NCI-H187 treated with DMSO at 0.1 percent for 48 hours (cell line): ENCODE measurements at places on chromosomes 3 and 15.
A peak's percentile ranks its signal among the peaks of the same experiment; 100 is the strongest.

DNA sequence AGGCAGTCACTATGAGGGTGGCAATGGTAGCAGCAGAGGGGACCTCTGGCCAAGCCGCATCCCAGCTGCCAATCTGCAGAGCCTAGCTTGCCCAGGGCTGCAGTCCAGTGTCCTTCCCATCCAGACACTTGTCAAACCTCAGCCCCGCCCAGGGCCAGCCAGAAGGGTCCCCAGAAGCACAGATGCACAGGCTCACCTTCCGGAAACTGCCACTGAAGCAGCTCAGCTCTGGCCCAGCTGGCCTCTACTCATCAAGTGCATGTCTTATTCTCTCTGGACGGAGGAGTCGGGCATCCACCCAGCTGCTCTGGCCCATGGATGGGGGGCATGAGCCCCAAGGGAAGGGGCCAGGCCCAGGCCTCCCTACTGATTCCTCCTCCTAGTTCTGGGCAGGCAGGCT is 69.2 kb downstream of the DNAJB8 start:
- DNase-seq: no peak

DNA sequence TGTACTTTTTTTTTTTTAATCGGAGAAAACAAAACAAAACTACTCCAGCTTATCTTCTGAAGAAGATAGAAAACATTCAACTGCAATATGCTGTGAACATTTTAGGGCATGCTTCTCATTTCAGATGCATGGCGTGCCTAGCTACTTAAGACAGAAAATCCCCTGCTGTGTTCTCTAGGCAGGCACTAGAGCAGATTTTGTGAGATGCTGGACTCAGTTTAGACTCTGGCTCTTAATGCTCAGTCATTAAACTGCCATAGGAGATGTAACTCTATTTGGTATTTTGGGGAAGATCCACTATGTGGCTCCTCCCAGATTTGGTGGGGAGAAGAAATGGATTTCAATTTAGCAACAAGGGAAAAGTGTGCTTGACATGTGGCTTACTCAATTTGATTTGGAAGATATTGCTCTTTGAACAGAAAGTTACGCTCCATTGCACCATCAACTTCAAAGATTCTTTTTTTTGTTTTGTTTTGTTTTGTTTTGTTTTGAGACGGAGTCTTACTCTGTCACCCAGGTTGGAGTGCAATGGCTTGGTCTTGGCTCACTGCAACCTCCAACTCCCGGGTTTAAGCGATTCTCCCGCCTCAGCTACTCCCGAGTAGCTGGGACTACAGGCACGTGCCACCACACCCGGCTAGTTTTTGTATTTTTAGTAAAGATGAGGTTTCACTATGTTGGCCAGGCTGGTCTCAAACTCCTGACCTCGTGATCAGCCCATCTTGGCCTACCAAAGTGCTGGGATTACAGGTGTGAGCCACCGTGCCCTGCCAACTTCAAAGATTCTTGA is 62.0 kb upstream of the LEKR1 start:
- no peak for DNase-seq

DNA sequence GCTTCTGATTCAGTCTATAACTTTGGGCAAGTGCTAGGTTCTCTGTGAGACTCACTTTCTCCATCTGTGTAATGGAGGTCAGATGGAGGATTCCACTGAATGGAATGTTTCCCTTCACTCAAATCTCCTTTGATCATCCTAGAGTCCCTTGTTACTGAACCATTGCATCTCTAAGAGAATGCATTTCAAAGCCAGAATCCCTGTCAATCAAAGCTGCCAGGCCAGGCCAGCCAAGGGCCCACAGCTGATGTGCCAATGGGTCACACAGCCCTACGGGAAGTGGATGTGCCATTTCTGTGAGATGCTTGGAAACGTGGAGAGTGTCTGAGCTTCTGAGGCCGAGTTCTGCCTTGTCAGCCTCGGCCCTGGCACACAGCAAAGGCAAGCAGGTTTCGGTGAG is 32.4 kb downstream of the SCN5A start:
- no peak for DNase-seq

DNA sequence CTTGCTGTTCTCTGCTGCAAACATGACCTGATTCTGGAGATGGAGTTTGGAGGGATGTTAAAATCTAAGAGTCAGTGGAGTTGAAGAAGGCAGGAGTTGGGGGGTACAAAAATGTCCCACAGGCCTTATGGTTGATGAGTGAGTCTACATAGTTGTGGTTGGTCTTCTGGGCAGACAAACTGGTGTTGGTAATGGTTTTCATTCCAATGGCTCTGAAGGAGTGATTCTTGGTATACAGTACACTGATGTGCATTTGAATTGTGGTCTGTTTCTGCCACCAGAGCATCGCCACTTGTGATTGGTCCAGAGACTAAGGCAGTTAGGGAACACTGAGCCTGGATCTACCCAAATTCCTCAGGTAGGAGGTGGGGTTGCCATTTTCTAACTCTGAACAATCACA is 514.1 kb upstream of the CFAP20DC start:
- DNase-seq: no peak

GRCh38 chr3:177333533-177334520 is 136.5 kb upstream of the TBL1XR1 start:
- DNase-seq: no peak

DNA sequence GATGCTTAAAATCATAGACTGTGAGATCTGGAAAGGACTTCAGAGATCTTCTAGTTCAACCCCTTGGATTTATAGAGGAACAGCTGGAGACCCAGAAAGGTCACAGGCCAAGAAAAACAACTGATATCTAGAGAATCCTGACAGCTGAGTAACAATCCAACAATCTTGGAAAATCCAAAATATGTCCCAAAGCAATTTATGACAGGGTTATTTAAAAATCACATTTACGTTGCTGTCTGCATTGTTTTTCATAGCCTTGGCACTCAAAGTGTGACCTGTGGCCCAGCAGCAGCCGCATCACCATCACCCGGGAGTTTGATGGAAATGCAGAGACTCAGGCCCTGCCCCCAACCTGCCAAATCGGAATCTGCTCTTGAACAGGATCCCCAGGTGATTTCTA is 78.8 kb downstream of the FBN1 start:
- DNase-seq: no peak

DNA sequence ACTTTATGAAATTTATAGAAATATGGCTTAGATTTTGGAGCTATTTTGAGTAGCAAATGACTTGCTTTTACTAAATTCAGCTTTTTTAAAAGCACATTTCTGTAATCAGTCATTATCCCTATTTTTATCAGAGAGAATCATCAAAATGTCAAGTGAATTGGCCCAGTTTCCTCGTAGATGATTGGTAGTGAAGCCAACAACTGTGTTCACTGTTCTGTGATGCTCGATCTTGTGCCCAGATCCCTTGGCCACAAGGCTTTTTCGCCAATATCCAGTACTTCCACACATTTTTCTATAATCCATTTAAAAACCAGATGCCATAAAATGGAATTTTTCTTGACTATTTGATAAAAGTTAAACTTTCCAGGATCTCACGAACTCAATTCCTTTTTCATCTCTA is 336.5 kb downstream of the ZNF385D start:
- DNase-seq: no peak

DNA sequence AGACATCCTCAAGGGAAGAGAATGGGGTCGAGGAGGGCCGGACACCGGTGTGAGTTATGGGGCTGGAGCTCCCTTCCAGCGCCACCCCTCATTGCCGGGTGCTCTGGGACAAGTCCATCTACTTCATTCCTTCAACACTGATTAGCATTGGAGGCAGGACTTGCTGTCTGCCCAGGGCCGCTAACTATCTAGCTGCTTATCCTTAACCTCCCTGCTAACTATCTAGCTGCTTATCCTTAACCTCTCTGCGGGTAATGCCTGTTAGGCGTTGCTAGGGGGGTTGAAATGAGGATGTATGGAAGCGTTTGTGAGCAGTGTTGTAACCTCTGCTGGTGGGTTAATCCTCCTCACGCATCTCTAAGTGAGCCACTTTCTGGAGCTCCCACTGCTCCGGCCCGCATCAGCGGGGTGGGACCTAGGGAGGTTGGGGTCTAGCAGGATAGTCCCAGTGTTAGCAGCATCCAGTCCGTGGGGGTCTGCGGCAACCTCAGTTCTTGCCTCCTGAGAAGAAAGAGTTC is 10.9 kb upstream of the CHAC1 start:
- no peak for DNase-seq

- no peak for DNase-seq
Measured at GRCh38 chr3:111915905-111916304, 56.8 kb downstream of the PHLDB2 start.

- DNase-seq: no peak
Measured at GRCh38 chr15:38130740-38131498, 121.7 kb upstream of the SPRED1 start.

GRCh38 chr3:24341668-24342067 is 153.0 kb downstream of the THRB start:
- no peak for DNase-seq

DNA sequence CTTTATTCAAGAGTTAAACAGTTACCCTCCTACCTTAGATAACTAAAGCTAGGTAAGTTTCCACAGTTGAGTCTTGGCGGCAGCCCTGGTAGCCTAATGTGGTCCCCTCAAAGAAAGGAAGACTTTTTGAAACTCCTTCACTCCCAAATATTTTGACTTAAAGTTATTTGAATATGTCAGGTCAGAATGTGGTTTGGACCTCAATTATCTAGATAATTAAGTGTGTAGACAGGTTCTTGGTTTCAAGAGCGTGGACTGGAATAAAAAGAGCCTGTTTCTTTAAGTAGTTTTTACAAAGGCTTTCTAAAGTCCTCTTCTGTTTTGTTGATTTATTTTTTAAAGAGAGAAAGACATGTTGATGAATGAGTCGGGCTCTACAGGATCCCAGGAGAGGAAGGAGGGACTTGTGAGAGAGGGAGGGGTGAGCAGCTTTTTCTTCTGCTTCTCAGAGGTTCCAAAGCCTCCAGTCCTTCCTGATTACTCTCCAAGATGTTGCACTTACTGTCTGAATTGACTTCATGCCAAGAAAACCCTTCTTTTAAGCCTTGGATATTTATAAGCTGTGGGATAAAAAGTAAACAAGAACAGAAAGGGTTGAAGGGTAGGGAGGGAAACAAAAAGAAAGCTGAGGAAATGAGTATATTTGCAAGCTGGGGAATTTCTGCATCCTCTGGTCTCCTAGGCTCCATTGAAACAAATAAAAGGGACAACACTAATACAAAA is 457.4 kb downstream of the IGSF11 start:
- DNase-seq: no peak

- no peak for DNase-seq
Measured at GRCh38 chr15:60392601-60392985, 5.2 kb downstream of the ANXA2 start.

DNA sequence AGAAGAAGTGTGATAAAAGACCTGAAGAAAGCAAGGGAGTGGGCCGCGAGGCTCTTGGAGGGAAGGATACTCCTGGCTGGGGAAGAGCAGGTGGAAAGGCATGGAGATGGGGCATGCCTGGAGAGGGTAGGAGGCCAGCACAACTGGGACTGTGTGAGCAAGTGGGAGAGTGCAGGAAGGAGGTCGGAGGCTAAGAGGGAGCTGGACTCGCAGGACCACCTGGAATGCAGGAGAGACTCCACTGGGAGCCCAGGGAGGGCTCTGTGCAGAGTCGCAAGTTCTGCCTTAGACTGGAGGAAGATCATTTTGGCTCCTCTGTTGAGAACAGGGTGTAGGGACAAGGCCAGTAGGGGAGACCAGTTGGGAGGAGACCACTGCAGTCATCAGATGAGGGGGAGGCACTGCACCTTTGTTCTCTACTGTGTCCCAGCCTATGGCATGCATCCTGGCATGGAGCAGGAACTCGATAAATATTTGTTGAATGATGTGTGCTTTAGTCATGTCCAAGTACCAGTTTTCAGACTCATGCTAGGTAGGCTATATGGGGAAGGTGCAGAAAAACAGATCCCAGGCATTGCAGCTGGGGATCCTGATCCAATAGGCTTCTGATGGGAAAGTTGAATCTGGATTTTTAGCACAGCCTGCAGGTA is 13.7 kb downstream of the FAM107A start:
- DNase-seq: no peak

GRCh38 chr3:74066456-74066855 is 441.7 kb upstream of the PDZRN3 start:
- no peak for DNase-seq

GRCh38 chr3:18531662-18532061 is 106.5 kb upstream of the SATB1 start:
- no peak for DNase-seq

DNA sequence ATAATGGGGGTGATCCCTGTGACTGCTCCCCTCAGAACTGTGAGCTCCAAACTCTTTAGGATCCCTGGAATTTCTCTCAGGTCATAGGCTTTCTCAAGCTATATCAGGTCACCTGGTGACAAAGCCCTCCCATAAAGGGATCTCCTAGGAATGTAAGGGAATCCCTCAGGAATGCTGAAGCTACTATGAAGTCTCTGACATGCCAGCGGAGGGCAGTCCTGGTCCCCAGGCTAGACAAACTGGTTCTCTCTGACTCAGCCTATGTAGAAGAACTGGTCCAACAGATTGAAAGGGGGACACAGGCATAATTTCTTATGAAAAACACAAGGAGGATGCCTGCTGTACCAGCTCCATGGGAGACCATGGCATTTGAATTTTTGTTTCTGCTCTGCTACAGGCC is 6.7 kb downstream of the LPCAT4 start:
- no peak for DNase-seq

- DNase-seq: no peak
Measured at GRCh38 chr3:110341047-110341446, 730.6 kb upstream of the NECTIN3 start.

DNA sequence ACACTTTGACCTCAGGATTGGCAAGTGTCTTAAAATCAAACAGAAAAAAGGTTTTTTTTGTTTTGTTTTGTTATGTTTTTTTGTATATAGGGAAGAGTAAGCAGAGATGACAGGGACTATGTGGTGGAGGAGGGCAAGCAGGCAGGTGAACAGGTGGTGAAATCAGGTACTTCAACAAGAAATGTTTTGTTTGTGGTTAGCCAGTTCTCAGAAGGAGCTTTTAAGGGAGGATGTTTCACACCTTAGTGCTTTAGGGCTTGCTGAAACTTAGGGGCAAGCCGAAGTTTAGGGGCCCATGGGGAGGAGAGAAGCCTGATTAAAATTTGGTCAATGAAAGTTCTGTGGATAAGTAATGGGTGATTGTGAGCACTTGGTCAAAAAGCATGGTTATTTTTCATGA is 370.7 kb upstream of the SLCO3A1 start:
- peak; percentile 38 for DNase-seq

- DNase-seq: no peak
Measured at GRCh38 chr3:15241341-15241740, 35.3 kb downstream of the CAPN7 start.

GRCh38 chr15:39127151-39127790 is 453.6 kb upstream of the THBS1 start:
- DNase-seq: no peak

GRCh38 chr3:149970716-149971402 is at the start of gene PFN2:
Gene PFN2, minus strand, starts transcription at chr3:149970895. Its CDS starts 39 bp downstream, at chr3:149970856.
- no peak for DNase-seq
